ENCODE measurements at places on chromosomes 4 and X.

- no peak for DNase-seq
Observed at GRCh38 chr4:22900876-22901275, 208.1 kb downstream of the GBA3 start.

DNA sequence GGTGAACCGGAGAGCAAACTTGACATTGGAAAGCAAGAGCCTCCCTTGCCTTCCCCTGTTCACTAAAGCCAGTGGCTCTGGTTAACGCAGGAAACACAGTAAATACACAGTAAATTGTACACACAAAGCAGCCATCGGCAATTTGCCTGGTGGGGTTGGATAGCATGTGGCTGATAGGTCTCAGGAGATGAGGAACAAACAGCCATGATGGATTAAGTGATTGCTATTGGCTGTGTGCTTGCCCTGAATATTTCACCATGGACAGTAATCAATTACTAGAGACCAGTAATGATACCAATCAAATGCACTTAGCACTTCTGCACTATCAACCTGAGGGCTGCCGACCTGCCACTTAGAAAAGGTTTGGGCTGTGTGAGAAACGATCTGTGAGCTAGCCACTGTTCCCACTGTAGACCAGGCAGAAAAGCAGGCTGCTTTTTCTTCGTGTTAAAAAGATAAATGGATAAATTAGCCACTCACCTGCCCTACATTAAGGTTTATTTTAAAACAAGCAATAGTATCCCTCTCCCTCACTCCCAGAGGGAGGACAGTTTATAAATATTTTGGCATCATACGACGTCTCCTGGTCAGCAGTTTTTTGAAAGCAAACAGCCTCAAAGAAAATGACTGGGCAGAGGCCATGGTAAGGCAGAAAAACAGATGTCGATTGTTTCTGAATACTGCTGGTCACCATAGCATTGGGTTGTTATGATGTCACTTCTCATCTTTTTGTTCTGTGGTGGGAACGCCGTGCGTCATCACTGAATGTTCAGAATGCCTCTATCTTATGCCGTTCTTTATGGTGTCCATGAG is 167.1 kb downstream of the MAML3 start:
- no peak for DNase-seq

DNA sequence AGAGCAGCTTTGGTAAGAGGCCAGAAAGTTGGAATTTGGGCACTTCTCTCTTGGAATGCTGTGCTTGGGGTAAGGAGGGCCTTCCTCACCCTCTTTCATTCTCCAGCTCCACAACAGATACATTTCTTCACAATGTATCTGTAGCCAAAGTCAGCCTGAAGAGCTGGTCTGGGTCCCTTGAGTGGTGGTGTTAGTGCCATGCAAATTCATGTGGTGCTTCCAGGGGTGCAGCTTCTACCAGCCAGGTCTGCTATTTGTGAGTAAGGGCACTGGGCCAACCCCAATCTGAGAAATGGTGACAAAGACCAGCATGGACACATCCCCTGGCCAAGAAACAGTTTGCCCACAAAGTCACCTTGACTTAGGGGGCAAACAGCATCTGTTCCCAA is 17.8 kb downstream of the AMER1 start:
- no peak for DNase-seq

- DNase-seq = no peak
Observed at GRCh38 chr4:1402516-1403091, 3.6 kb downstream of the NKX1-1 start.

- DNase-seq = peak; percentile 0
Observed at GRCh38 chr4:106315476-106315967, 487 bp downstream of the TBCK start.

- DNase-seq = no peak
Observed at GRCh38 chr4:11404431-11404830, 24.3 kb downstream of the HS3ST1 start.

GRCh38 chrX:78800114-78800513 is 52.6 kb downstream of the LPAR4 start:
- DNase-seq = no peak

DNA sequence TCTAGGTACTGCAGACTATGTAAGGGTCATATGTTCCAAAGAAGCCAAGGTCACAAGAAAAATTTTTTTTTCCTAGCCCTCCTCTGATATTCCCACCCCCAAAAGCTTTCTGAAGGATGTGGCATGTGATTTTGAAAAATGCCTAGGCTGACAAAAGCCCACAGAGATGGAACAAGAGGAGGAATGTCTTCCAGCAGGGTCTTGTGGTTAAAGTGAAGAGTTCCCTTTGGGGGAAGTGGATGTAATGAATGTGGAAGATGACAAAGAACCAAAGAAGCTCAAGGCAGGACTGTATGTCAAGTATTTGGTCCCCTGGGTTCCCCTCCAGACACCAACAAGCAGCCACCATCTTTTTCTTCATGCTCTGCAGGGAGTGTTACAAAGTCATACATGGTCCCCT is 268.8 kb downstream of the BCOR start:
- DNase-seq = no peak

- no peak for DNase-seq
Observed at GRCh38 chr4:2413821-2414610, 4.4 kb downstream of the ZFYVE28 start.

GRCh38 chrX:2410279-2411020 is 90.3 kb downstream of the DHRSX start:
- no peak for DNase-seq

GRCh38 chr4:37452952-37453280 is 208.4 kb downstream of the NWD2 start:
- peak; percentile 34 for DNase-seq

GRCh38 chr4:142846108-142846728 is at the start of gene INPP4B:
Gene INPP4B (minus strand): TSS chr4:142846301.
- DNase-seq = no peak

DNA sequence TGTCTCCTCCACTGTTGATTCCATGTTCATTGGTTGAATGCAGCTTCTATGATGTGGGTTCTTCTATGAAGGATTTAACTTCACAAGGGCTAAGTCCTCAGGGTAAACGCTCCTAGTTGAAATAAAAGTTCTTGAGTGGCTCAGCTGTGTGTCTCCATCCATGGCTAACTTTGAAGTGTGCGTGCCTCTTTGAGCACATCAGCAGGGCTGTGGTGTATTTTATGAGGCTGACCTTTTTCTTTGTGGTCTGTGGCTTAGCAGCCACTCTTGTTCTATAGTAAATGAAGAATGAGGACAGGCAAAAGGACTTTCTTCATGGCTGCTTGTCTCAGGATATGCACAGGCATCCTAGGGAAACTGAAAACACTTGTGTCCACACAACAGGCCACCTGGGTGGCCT is 88.5 kb downstream of the KIT start:
- no peak for DNase-seq

GRCh38 chr4:35934320-35934981 is 309.9 kb downstream of the ARAP2 start:
- DNase-seq = no peak

DNA sequence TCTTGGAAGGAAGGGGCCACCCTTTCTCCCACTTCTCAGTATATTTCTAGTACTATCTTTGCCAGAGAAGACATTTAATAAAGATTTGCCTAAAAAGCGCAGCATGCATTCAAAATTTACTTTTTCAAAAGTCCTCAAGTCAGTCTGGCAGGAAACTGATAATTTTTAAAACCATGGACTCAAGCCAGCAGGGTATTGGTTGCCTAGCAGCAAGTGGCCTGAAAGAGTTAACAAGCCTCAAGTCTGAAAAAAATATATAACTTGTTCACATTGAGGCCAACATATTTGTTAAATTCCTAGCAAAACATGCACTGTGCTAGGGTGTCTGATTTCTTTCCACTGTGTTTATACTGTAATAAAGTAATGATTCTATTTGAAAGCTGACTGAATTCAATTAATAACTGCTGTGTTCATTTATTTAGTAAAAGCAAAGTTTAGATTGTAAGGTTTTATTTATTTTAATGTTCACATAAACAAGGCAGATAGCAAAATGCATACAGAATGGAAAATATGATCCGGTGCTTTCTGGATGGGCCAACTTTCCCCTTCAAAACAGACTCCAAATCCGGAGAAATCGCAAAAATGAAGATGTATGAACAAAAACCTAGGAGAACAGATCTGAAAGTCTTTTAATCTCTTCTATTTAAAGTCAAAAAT is 218.5 kb upstream of the FGF13 start:
- no peak for DNase-seq

- peak; percentile 43 for DNase-seq
Observed at GRCh38 chr4:161892951-161893350, 270.8 kb downstream of the FSTL5 start.

GRCh38 chr4:102497986-102498385 is 3.2 kb upstream of the NFKB1 start:
- no peak for DNase-seq

DNA sequence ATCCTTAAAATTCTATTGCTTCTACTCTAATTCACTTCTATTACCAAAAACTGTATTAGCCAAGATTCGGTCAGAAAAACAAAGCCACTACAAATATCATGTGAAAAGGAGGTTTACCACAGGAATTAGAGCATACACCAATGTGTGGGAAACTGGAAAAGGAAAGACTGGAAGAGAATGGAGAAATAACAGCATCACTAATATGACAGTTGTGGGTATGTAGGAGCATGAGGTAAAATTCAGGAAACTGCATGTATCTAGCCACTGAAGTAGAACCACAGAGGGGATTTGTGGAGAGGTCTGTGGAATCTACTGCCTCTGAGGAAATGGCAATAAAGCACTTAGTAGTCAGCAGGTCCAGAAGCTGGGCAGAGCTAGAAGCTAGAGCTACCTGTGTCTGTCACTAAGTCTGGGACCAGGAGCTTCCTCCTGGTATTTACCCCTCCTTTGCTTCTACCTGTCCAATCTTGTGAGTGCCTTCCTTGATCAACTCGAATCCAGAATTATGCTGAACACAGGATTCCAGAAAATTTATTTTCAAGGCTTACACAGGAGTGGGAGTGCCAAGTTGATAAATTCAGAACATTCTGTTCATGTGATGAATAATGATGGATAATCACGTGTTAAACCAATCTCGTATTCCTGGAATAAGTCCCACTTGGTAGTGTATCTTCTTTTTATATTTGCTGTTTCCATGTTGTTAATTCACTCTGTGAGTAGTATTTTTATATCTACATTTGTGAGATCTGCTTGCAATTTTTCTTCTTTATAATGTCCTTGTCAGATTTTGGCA is 52.6 kb downstream of the NAF1 start:
- no peak for DNase-seq

- DNase-seq = no peak
Observed at GRCh38 chrX:107826238-107827029, 768 bp downstream of the MID2 start.

DNA sequence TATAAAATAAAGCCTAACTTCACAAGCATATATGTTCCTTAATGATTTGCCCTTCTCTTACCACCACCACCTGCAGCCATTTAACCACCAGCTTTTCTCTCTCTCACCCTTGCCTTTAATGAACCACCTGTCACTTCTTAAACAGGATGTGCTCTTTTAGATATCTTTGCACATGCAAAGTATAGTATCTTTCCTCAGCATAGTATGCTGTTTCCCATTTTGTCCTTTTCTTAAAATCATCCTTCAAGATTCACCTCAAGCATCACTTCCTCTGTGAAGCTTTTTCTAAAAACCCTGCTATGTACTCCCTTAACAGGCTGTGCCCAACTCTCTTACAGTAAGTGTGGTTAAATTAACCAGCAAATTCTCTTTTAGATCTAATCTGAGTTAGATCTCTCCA is 8.2 kb upstream of the CNOT6L start:
- DNase-seq = no peak

GRCh38 chr4:116020141-116020722 is 906.8 kb upstream of the NDST4 start:
- no peak for DNase-seq

DNA sequence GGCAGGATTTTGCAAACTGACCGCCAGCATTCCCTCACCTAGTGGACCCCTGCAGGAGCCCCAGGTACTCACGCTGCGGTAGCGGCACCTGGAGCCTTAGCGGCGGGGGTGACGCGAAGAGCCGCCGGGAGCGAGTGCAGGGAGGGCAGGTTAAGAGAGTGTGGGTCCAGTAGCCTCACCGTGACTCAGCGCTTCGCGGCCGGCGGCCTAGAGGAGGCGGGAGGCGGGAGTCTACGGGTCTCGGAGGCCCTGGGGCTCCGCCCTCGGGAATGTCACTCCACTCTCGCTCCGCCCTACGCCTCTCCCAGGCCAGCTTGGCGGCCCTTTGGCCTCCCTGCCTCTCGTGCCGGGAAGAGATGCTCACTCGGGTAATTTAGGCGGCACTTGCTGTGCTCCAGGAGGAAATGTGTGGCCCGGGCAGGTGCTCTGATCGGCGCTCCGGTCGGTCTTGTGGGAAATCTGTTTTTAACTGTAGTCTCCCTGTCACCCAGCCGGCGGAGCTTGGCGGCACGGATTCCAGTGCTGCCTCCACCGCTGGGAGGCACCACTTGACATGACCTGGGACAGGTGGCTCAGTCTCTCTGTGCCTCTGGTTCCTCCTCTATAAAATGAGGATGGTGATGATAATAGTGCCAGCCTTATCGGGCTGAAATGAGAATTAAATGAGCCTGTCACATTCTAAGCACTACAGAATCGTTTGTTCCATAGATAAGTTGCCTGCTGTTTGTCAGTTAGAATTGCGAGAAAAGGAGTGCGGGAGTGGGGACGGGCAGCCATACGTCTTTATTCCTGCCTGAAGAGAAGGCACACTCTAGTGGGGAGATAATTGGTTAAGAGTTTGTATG is at the start of gene PIR:
Gene PIR (minus strand): TSS at position 216 of the 845 bp plus-strand sequence. CDS start 2,076 bp downstream, outside the sequence.
- DNase-seq = peak; percentile 68
